M059J (cell line): ENCODE measurements at places on chromosomes 6 and 20. TPM values are rescaled to one million over a fixed set of nuclear protein-coding genes. Genes with fewer than 3 reads are reported as not detected.
A peak's percentile ranks its signal among the peaks of the same experiment; 100 is the strongest.

GRCh38 chr6:145963216-145964068 lies 716 bp downstream of the SHPRH start:
- peak; percentile 64 for DNase-seq

DNA sequence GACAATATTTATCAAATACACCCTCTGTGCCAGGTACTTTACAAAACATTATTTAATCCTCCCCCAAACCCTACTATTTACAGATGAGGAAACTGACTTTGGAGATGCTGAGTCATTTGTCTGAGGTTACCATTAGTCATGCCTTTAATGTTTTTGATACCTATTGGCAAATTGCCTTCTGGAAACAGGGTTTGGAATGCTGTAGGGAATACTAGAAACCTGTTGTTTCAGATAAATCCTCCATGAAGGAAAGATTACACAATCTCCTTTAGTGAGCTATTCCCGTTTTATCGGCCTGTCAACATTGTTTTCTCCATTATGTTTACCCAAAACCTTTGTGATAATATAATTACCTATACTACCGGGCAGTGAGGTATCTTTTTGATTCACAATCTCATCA lies 93.6 kb upstream of the ADGRF1 start:
- peak; percentile 97 for DNase-seq

DNA sequence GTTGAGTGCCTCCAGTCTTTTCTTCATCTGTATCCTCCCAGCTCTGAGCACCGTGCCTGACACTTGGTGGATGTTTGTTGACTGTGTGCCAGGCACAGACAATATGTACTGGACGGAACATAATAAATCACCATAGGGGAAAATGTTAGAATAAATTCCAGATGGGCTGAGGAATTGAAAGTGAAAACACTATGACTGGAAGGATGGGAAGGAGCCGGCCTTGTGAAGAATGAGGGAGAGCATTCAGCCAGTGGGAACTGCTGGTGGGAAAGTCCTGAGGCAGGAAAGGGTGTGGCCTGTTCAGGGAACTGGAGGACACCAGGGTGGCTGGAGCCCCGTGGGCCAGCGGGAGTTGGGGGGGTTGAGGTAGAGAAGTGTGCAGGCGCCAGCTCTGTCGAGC lies 75.4 kb downstream of the MTHFD1L start:
- DNase-seq, result no peak

DNA sequence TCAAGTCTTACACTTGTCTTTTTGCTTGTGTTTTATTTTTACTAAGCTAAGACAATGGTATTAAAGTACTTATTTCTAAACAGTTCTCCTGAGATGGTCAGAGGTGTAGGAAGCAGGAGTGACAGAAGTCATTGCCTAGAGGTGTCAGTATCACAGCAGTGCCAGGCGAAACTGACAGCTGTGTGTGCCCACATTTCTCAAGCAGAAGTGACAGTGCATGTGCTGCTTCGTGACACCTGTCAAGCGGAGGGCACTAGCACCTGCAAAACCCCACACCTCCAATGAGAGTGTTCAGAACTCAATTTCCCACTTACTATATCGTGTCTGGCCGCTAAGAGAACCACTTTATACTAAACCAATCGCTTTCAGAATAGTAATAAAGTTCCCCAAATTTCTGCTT lies 82.8 kb downstream of the SLC23A2 start:
- no peak for DNase-seq

DNA sequence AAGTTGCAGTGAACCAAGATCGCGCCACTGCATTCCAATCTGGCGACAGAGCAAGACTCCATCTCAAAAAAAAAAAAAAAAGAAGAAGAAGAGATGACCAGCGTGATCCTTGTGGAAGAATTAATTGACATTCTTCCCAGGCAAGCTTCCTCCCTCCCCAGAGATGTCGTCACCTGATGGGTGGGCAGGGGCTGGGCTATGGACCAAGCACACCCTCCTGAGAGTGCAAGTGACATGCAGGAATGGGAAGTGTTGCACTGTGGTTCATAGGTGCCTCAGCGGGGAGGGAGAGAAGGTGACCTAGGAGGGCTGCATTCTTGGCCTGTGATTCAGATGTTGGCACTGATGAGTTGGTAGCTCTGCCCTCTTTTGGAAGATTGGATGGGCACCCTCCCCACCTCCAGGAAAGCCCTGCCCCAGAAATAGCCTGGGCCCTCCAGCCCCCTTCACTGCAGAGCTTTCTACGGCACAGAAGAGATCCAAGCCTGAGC lies 37.8 kb downstream of the TAF8 start:
- DNase-seq, result peak; percentile 92

GRCh38 chr20:33124261-33124660 lies 43.7 kb upstream of the BPIFA2 start:
- no peak for DNase-seq

DNA sequence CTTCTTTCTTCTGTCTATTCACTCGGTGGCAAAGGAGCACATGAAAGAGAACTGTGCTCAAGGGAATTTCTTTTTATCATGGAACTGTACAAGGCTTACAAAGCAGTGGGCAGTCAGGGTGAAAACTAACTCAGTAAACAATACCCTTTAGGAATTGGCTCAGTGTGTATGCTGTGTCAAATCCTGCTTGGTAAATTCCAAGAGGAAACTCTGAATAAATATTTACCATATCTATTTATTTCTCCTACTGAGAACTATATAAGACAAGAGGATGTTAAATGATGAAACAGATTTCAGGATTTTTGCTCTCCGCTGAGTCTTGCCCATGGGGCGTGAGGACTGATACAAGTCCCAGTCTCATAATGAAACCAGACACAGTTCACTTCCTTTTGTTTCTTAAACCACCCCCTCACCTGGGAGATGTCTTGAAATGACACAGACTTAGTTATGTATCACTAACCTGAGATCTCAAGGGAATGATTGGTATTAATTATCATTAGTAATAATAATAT lies 188.8 kb downstream of the BACH2 start:
- DNase-seq, result no peak

DNA sequence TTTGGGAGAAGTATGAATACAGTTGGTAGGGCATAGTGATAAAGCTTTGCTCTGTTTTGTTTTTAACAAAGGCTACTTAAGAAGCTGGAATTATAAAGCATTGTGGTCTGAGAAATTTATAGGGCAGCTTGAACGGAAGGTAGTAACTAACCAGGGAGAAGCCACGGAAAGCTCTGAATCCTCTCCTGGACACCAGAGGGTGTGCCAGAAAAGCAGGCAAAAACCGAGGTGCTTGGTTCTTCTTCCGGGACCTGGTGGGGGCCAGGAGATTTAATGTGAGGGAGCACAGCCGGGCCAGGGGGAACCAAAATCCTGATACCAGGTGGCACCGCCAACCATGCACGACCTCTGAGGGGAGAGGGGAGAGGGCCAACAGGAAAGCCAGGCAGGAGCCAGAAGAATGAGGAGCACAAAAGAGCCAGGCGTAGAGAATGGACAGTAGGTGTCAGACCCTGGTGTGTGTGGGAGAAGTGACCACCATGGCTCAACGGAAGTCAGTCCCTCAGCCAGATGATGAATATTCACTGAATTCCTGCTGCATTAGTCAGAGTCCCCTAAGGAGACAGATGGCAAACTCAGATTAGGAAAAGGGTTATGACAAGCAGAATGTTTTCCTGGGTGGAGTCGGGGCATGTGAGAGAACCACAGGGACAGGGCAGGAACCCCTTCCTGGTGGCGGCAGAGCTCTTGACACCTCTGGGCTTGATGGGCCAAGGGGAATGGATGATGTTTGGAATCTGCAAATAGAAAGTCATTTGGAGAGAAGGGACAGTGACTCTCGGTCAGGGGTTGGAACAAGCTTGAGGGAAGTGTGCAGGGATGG lies 262.3 kb downstream of the ZNF217 start:
- DNase-seq, result peak; percentile 99

DNA sequence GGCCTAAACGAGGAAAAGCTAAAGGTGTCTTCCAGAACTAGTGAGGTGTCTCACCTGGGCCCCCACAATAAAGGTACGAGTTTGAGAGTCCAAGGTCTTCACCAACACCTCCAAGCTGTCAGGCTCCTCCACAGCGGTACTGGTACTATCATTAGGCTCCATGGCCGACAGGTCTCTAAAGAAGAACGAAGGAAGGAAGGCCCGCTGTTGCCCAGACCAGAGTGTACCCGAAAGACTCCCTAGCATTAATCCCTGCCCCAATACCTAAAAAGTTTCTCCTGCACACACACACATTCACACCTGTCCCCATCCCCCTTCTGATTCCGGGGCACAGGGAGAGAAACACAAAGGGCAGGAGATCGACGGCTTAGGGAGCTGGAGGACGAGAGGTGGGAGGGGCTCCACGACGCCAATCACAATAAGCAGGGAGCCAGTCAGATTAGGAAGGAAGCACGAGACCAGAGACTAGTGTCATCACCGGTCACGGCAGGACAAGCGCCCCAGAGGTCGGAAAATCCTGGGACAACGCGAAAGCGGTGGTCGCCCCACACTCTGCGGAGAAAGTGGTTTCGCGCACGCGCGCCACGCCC lies 764 bp downstream of the BAG6 start:
- peak; percentile 86 for DNase-seq

DNA sequence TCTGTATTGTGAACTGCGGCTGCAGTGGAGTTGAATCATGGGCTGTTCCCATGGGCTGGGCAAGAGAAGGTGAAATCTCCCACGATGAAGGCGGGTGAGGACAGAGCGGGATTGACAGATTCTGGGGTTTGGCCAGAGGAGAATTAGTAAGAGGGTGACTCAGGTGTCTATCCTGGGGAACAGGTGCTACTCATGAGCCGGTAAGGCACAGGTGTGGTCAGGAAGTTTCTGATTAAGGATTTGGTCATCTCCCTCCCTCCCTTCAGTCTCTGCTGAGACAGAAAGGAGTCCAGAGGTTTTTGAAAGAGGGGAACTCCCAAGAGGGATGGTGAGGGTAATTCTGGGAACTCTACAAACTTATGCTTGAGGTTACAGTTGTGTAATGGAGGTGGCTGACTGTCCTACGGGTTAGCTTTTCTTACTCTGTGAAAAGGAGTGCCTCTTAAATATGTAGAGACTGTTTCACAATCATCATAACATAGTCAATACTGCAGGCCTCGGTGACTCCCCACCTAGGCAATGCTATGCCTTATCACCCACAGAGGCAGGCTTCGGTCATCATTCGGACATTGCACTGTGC lies 31.5 kb downstream of the SERPINB1 start:
- peak; percentile 20 for DNase-seq

DNA sequence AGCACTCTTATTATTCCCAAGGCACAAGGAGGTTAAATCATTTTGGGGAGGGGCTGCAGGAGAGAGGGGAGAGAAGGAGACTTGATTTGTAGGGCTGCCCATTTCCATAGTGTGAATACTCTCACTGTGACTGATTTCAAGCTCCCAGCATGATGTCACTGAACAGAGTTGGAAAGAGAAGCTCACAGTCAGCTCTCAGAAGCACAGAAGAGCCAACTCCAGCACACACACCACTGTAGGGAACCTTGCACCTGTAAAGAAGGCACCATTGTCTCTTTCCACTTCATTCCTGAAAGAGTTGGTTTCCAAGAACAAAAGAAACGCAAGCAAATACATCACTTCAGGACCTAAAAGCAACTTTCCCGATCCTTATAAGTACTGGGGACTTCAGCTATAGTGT lies 12.7 kb upstream of the STK35 start:
- DNase-seq, result no peak

GRCh38 chr6:112912416-112913101 lies 565.4 kb downstream of the RFPL4B start:
- peak; percentile 40 for DNase-seq

DNA sequence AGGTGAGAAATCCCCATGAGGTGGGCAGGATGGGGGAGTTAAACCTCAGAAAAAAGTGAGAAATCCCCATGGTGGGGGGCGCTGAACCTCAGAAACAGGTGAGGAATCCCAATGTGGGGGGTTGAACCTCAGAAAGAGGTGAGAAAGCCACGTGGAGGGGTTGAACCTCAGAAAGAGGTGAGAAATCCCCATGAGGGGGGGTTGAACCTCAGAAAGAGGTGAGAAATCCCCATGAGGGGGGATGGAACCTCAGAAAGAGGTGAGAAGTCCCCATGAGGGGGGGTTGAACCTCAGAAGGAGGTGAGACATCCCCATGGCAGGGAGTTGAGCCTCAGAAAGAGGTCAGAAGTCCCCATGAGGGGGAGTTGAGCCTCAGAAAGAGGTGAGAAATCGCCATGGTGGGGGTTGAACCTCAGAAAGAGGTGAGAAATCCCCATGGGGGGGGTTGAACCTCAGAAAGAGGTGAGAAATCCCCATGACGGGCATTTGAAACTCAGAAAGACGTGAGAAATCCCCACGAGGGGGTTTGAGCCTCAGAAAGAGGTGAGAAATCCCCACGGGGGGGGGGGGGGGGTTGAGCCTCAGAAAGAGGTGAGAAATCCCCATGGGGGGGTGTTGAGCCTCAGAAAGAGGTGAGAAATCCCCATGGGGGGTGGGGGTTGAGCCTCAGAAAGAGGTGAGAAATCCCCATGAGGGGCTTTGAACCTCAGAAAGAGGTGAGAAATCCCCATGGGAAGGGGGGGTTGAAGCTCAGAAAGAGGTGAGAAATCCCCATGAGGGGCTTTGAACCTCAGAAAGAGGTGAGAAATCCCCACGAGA lies 14.3 kb upstream of the GOPC start:
- DNase-seq, result no peak

GRCh38 chr6:90403489-90404381 lies 107.1 kb upstream of the BACH2 start:
- peak; percentile 50 for DNase-seq

AK9 gene
- 1.2 and 3.7 TPM in 2 replicates for total RNA-seq

MLIP gene
- not detected in 2 replicates for total RNA-seq
